CD14-positive monocyte (primary cell): ENCODE measurements at places on chromosomes 13 and 19. TPM values are rescaled to one million over a fixed set of nuclear protein-coding genes. Genes with fewer than 3 reads are reported as not detected.

DNA sequence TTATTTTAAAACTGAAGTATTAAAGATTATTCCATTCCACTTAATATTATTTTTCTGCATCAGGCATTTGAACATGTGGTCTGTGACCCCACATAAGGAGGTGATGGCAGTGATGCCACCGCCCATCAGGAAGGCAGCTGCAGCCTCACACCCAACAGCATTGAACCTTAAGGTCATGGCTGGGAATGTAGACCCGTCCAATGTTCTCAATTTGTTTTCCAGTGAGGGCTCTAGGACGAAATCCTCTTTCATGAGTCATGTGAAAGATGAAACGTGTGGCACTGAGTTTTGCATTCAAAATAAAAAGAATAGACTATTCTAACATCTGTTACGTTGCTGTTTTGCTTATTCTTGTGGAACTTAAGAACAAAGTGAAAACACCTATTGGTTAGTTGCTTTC, 74.5 kb upstream of the ANKRD10 start:
- H3K27me3 ChIP-seq: no peaks in the 10 kb centered on the region
- H3K27ac ChIP-seq: no peak overlapping the region
- DNase-seq: no peak
- no peaks in the 10 kb centered on the region for H3K36me3 ChIP-seq

DNA sequence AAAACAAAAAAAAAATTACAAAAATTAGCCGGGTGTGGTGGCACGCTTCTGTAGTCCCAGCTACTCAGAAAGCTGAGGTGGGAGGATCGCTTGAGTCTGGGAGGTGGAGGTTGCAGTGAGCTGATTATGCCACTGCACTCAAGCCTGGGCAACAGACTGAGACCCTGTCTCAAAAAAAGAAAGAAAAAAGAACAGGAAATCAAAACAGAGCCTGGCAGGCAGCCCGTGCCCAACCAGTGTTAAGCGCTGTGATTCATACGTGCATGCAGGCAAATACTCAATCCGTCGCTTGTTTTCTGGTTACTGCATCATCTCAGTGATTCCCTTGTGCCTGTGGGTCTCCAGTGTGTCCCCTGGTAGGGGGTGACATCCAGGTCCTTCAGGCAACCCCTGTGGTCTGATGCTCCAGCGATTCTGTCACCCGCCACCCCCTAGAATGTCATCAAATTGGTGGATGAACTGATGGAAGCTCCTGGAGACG, 18.1 kb downstream of the DDX39A start:
- DNase-seq: no peak
- H3K36me3 ChIP-seq: peaks cover 82% of the 10 kb centered on the region
- peaks cover 22% of the 10 kb centered on the region for H3K4me1 ChIP-seq
- no peak overlapping the region for H3K4me3 ChIP-seq
- H3K27me3 ChIP-seq: no peaks in the 10 kb centered on the region

The SLC25A42 gene
- 3.1 TPM in 2 replicates for polyA plus RNA-seq

DNA sequence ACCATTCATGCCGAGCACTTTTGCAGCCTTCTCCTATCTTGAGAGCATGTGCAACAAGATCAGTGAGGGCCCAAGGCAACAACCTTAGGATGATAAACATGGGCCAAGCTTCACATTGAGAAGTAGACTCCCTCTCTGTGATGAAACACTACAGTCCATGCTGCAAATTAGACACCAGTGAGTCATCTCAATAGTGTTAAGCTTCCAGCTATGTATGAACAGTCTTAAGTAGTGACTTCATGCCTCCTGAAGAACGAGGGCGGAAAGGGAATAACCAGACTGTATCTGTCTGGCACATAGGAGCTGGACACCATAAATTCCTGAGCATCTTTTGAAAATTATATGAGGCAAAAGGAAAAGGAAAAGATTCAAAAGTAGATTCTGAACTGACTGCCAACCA, 309.9 kb upstream of the SLITRK1 start:
- H3K4me1 ChIP-seq: no peaks in the 10 kb centered on the region
- no peak for DNase-seq
- H3K27ac ChIP-seq: no peak overlapping the region
- H3K27me3 ChIP-seq: no peaks in the 10 kb centered on the region
- no peaks in the 10 kb centered on the region for H3K36me3 ChIP-seq

The OR10H1 gene
- polyA plus RNA-seq: not detected

DNA sequence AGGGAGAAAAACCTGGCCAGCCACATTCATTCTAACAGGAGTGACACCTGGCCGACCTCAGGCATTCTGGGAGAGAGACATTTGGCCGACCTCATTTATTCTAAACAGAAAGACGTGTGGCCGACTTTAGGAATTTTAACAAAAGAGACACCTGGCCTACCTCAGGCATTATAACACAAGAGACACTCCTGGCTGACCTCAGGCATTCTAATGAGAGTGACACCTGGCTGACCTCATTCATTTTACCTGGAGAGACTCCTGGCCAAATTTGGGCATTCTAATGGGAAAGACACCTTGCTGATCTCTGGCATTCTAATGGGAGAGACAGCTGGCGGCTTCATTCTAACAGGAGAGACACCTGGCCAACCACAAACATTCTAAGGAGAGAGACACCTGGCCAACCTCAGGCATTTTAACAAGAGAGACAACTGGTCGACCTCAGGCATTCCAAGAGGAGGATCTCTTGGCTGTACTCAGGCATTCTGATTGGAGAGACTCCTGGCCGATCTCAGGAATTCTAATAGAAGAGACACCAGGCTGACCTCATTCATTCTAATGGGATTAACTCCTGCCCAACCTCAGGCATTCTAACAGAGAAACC, 1353.9 kb downstream of the UQCRFS1 start:
- H3K27ac ChIP-seq: no peak overlapping the region
- H3K27me3 ChIP-seq: no peaks in the 10 kb centered on the region
- no peaks in the 10 kb centered on the region for H3K4me1 ChIP-seq
- H3K36me3 ChIP-seq: no peaks in the 10 kb centered on the region
- H3K4me3 ChIP-seq: no peak overlapping the region
- no peak for DNase-seq

The THSD8 gene
- polyA plus RNA-seq: not detected

- H3K4me3 ChIP-seq: no peak overlapping the region
- H3K27ac ChIP-seq: no peak overlapping the region
- H3K27me3 ChIP-seq: peaks cover 4% of the 10 kb centered on the region
- H3K36me3 ChIP-seq: no peaks in the 10 kb centered on the region
- DNase-seq: no peak
- peaks cover 12% of the 10 kb centered on the region for H3K4me1 ChIP-seq
These were observed 14.7 kb upstream of the EVI5L start for GRCh38 chr19:7815325-7815724.

DNA sequence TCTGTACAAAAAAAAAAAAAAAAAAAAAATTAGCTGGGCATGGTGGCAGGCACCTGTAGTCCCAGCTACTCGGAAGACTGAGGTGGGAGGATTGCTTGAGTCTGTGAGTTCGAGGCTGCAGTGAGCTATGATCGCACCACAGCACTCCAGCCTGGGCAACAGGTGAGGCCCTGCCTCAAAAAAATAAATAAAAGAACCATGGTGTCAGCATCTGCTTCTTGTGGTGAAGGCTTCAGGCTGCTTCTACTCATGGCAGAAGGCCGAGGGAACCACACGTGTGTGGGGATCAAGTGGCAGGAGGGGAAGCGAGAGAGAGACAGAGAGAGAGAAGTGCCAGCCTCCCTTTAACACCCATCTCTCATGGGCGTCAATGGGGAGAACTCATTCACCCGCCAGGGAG, 13.5 kb downstream of the BCL3 start:
- no peak overlapping the region for H3K27ac ChIP-seq
- no peaks in the 10 kb centered on the region for H3K27me3 ChIP-seq
- peaks cover 32% of the 10 kb centered on the region for H3K4me1 ChIP-seq
- H3K36me3 ChIP-seq: peaks cover 37% of the 10 kb centered on the region
- no peak for DNase-seq
- no peak overlapping the region for H3K4me3 ChIP-seq

DNA sequence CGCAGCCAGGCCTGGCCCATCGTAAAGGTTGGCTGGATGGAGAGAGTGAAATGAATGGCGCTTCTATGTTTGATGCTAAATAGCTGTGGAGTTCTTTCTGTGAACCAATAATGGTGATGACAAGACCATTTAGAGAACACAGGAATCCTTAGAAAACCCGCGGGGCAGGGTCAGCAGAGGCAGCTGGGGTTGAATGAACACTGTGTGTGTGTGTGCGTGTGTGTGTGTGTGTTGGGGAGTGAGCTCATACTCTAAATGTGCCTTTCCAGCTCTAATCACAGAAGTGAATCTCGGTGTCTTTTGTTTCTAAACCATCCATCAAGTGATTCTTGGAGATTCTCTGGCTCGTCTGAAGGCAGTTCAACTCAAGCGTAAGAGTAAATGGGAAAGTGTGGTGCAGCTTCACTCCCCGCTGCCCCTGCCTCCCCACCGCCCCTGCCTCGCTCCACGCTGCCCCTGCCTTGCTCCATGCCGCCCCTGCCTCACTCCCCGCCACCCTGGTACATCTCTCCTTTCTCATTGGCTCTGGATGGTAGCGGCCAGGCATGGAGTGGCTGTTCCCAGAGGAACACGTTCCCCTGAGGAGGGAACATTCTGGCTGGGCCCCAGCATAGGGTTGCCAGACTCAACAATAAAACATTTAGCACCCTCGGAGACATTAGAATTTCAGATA, 21.2 kb downstream of the TMPRSS9 start:
- H3K4me3 ChIP-seq: no peak overlapping the region
- DNase-seq: no peak
- no peaks in the 10 kb centered on the region for H3K36me3 ChIP-seq

DNA sequence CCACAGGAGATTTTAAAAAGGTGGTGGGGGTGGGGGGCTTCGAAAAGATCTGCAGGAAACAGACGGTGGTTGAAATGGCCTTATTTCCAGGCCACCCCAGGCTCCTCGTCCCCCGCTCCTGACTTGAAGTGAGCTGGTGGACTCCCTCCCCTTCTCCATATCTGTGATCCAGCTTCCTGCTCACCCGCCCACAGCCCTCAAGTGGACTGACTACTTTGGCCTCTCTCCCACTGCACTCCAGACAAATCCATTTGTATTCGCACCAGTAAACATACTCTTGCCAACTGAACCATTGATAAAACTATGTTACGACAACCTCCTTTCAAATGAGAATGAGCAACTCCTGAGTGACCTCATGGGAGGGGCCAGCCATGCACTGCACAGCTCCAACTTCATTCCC, 259.5 kb downstream of the COL4A1 start:
- no peaks in the 10 kb centered on the region for H3K36me3 ChIP-seq
- no peak overlapping the region for H3K4me3 ChIP-seq

The MUC16 gene
- not detected for polyA plus RNA-seq

The HIF3A gene
- polyA plus RNA-seq: not detected

- DNase-seq: no peak
- H3K27me3 ChIP-seq: peaks cover 8% of the 10 kb centered on the region
- H3K4me3 ChIP-seq: no peak overlapping the region
- peaks cover 40% of the 10 kb centered on the region for H3K36me3 ChIP-seq
These were observed 2.9 kb downstream of the PROSER3 start for GRCh38 chr19:35760711-35761349.

GRCh38 chr13:106587787-106588186, 19.9 kb upstream of the ARGLU1 start:
- no peaks in the 10 kb centered on the region for H3K36me3 ChIP-seq
- no peak overlapping the region for H3K27ac ChIP-seq
- H3K27me3 ChIP-seq: no peaks in the 10 kb centered on the region
- no peaks in the 10 kb centered on the region for H3K4me1 ChIP-seq
- no peak overlapping the region for H3K4me3 ChIP-seq

DNA sequence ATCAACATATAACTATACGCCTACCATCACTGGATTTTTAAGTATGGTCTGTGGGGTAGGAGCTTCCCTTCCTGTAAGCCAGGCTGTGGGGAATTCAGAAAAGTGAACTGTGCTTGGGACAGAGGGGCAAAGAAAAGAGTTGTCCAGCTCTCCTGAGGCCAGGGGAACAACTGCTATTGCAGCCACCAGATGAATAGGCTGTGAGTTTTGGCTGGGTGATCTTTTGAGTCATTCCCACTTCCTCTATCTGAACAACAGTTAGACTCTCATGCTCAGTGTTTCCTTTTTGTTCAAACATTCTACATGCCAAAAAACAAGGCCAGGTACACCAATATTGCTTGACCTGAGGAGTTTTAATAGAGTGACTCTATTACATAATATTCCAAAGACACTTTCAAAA, 426.2 kb upstream of the DACH1 start:
- no peak overlapping the region for H3K4me3 ChIP-seq
- no peak overlapping the region for H3K27ac ChIP-seq
- H3K4me1 ChIP-seq: no peaks in the 10 kb centered on the region
- H3K36me3 ChIP-seq: no peaks in the 10 kb centered on the region

The FFAR1 gene
- not detected for polyA plus RNA-seq

The PODNL1 gene
- polyA plus RNA-seq: 1.2 and 1.3 TPM in 2 replicates

- no peak for DNase-seq
- H3K4me3 ChIP-seq: no peak overlapping the region
- H3K36me3 ChIP-seq: no peaks in the 10 kb centered on the region
- H3K4me1 ChIP-seq: no peaks in the 10 kb centered on the region
- no peak overlapping the region for H3K27ac ChIP-seq
These were observed 1471.8 kb downstream of the EFNB2 start for GRCh38 chr13:105063676-105064075.

The CEACAM7 gene
- polyA plus RNA-seq: not detected

GRCh38 chr13:53921473-53921872, 892.9 kb downstream of the OLFM4 start:
- no peak overlapping the region for H3K27ac ChIP-seq
- no peaks in the 10 kb centered on the region for H3K36me3 ChIP-seq

The ZNF260 gene
- 2.1 TPM for polyA plus RNA-seq

GRCh38 chr19:18437491-18438330, at the start of gene ISYNA1:
Gene ISYNA1 (minus strand): TSS chr19:18438133. CDS start chr19:18437979, 154 bp downstream.
- peaks cover under 1% of the 10 kb centered on the region for H3K36me3 ChIP-seq
- peaks cover 44% of the 10 kb centered on the region for H3K27me3 ChIP-seq
- peaks cover 26% of the 10 kb centered on the region for H3K4me1 ChIP-seq
- DNase-seq: no peak

DNA sequence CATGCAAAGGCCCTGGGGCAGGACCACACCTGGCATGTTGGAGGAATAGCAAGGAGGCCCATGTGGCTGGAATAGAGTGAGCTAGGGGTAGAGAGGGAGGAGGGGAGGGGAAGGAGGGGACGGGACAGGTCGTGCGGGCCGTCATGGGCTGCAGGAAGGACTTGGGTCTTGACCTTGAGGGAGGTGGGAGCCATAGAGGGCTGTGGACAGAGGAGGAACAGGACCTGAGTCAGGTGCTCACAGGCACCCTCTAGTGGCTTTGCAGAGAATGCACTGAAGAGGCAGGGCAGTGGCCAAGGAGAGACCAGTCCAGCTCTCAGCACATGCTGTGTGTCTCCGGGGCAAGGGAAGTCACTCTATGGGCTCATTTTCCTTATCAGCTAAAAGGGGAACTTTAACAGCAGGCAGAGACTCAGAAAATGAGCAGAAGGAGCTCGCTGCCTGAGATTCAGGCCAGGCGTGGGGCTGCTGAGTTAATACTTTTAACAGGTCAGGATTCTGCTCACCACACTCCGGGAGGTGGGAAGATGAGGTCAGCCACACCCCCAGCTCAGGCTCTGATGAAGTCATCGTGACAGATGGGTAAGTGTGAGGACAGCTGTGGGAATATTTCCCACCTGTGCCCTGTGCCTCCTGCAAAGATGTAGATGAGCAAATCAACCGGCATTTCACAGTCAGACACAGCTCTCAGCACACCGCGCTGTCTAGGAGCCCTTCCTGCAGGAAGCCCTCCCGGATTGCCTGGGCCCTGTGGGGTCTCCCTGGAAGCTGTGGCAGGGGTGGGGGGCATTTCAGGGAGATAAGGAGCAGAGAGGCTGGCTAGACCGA, 6.0 kb upstream of the TNFAIP8L1 start:
- H3K27ac ChIP-seq: peak overlapping the region; percentile 74
- H3K4me3 ChIP-seq: no peak overlapping the region

The ZNF790 gene
- 0.35 and 0.46 TPM in 2 replicates for polyA plus RNA-seq

The PBX4 gene
- 2.4 and 2.6 TPM in 2 replicates for polyA plus RNA-seq
